ENCODE measurements at places on chromosomes 16 and 17.

GRCh38 chr17:80886641-80887573 is 104.7 kb upstream of the CHMP6 start:
- DNase-seq = no peak

- no peak for DNase-seq
These were observed 22.5 kb downstream of the SLC6A2 start for GRCh38 chr16:55678161-55678821.

DNA sequence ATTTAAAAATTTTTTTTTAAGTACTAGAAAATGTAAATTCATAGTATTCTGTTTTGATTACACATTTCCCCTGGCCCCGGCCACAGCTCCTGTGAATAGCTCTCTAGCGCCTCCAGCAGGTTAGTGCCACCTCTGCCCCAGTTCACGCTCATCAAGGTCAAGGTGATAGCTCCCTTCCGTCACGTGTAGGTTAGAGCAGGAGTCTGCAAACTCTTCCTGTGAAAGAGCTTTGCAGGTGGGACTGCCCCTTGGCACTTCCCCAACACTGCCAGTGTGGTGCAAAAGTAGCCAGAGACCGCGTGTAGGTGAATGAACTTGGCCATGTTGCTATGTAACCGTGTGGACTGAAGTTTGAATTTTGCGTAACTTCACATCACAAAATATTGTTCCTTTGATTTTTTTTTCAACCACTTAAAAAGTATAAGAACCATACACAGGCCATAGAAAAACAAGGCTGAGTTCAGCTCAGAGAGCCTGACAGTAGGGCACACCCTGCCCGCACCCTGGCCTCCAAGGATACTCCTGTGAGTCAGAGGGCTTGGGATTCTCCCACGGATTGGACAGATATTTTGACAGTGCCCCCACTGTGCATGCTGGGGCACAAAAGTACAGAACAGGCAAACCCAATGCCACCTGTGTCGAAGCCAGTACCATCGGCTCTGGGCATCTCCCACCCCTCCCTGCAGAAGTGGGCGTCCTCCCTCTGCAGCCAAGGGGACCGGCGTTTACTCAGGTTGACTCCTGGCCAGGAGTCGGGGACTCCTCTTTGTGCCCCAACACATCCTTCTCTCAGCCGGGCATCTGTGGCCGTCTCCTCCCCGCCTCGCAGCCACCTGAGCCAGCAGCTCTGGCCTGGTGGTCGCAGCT is 92.0 kb upstream of the CHMP6 start:
- DNase-seq = peak; percentile 86

DNA sequence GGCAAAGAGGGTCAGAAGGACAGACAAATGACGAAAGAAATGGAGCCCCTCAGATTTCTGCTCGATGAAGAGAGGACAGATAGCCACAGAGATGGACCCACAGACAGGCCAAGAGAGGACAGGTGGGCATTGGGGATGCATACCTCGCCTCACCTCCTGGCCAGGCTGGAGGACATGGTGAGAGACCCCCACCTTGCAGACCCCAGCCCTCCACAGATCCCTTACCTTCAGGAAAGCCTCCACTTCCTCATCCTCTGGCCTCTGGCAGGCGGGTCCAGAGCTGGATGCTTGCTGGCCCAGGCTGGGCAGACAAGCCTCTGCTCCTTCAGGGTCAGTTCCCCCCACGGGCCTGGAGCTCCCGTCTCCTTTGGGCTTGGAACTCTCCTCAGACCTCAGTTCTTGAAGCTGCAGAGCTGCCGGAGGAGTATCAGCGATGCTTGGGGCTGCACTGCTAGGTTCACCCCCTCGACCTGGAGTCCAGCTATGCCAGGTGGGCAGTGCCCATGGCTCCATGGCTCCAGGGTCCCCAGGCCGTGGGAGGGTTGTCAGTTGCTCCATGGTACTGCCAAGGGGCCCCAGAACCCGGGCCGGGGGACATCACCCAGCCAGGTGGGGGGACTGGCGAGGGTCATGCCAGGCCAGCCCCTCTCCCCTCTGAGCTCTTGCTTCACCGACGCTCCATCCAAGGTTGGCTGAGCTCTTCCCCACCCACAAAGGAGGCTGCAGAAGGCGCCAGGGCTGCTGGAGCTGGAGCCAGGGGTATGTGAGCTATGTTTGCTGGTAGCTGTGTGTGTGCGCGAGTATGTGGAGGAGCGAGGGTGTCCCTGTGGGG is 1.0 kb downstream of the TSPOAP1 start:
- no peak for DNase-seq

- no peak for DNase-seq
These were observed 146.4 kb downstream of the MSI2 start for GRCh38 chr17:57402681-57403180.

DNA sequence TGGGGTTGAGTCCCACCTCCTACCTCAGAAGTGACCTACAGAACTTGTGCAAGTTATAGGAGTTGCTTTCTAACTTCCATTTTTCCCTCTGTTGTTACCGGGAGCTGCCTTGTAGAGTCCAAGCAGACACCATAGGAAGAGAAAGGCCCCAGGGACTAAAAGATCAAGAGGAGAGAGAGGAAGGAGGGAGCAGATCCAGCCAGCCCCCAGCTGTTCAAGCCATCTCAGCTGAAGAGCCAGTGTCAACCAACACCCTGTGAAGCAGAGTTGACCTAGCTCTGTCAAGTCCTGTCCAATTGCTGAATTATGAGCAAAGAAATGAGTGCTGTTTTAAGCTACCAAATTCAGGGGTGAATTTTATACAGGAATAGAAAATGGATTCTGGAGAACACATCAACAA is 34.9 kb upstream of the CACNG4 start:
- DNase-seq = no peak

- DNase-seq = no peak
These were observed 37.4 kb downstream of the SRL start for GRCh38 chr16:4204521-4204920.

GRCh38 chr16:49921791-49922456 is 66.0 kb upstream of the ZNF423 start:
- peak; percentile 51 for DNase-seq

DNA sequence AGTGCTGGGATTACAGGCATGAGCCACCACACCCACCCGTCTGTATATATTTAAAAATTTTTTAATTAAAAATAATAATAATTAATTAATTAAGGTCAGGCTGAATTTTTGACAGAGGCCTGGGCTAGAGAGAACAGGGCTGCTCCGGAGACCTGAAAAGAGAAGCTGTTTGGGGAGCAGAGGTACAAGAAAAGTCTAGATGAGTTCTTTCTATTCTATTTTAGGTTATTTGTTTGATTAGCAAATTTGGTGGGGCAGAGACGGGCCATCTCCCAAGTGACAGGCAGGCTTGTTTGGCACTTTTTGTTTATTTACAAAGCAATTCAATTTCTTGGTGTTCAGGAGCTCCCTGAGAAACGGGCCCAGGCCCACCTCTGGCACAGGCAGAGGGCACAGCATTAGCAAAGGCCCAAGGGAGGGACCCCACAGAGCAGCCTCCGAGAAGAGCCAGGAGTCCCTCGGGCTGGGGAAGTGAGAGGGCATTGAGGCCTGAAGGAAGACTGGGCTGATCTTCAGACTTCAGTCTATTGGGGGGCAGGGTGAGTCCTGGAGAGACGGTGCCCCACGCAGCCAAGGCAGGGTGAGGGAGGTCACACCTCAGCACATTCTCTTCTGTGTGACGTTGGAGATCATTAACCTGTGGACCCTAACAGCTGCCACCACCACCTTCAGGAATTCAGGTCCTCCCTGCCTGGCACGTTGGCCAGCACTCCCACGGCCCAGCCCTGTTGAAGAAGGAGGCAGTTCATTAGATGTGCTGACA is 10.8 kb upstream of the RIPOR1 start:
- no peak for DNase-seq

DNA sequence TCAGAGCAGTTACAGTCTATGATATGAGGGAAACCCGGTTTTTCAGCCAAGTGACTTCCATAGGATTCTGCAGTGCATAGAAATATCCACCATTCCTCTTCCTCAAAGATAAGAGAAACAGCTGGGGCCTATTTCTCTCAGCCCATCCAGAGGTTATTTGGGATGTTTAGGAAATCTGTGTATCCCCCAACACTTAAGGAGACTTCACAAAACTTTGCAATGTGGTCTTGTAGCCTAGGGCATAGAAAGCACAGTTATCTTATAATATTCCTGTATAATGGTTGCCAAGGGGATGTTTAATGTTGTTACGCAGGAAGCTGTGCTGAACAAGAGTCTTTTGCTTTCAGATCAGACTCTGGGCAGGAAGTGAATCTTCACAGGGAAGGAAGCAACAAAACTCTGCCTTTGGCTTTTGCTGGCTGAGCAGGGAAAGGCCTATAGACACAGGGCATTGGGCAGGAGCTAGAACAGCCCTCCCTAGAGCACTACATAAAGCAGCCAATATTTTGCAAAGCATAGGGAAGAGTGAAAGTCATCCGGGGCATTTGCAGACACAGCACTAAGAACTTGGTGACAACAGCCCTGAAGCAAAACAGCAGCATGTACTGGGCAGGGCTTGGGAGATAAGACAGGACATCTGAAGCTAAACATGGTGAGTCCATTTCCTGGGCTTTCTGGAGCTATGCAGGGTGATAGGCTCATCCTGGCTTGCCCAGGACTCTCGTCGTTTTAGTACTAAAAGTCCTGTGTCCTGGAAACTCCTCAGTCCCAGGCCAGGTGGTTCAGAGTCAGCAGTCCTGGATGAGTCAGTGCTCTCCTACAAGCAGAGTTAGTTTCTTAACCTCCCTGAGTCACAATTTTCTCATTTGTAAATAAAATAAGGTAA is 18.7 kb upstream of the BEAN1 start:
- DNase-seq = peak; percentile 48

GRCh38 chr17:50196826-50197225 is 4.6 kb downstream of the COL1A1 start:
- no peak for DNase-seq

DNA sequence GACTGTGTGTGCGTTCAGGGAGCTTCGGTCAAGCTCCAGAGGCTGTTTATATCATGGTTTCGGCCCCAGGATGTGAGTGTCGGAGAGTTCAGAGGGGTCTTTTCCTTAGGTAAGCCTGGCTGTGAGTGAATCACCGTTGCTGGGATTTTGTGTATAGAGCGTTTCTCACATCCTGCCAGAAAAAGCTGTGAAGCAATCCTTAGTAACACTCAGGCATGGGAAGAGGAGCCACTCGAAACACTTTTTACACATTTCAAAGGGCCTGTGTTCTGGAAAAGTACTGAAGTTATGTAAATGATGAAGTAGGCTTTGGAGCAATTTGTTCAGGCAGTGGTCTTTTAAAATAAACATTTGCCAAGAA is 662 bp downstream of the PGS1 start:
- DNase-seq = no peak

- no peak for DNase-seq
These were observed 78.2 kb downstream of the HLF start for GRCh38 chr17:55342800-55343585.

DNA sequence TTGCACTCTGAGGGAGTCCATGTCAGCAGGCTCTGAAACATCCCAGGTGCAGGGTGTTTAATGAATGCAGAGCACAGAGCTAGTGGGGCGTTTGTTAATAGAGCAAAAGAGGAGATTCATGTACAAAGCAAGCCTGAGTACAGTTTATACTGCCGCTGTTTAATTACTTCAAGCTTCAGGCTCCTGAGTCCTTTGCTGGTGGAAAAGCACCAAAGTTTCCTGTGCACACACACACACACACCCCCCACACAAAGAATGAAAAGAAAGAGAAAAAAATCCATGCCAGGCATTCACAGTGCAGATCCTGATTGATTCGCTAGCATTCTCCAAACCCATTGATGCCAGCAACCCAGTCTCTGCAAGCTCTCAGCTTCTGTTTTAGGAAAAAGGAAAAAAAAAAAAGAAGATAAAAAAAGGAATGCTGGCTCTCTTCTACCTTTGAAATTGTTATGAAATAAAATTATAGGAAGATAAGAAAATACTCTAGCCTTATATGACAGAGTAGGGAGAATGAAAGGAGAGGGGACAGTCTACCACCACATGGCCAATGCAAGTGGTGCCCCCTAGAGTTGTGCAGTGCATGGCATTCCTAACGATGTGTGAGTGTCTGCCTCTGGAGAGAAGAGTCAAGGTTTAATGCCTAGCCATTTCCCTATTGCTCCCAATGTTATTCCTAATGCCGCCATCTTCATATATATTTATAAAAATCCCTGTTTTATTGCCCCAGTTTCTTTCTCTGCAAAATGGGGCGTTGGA is 216.5 kb downstream of the TMEM114 start:
- DNase-seq = no peak

DNA sequence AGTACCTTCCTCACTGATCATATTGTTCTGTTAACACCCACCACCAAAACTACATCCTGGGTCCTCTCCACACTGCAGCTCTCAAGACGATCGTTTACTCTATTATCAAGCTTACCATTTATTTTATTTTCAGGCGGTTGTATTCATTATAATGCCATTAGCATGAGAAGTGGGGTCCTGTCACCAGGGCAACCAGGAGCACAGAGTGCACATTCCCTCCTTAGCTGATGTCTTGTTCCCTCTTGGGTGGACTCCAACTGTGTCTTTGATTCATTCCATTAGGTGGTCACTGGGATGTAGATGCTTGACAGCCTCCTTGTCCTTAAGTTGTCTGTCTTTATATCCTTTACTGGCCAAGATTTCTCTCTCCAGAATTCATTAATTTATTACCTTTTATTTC is 965.9 kb upstream of the EEF2KMT start:
- no peak for DNase-seq

DNA sequence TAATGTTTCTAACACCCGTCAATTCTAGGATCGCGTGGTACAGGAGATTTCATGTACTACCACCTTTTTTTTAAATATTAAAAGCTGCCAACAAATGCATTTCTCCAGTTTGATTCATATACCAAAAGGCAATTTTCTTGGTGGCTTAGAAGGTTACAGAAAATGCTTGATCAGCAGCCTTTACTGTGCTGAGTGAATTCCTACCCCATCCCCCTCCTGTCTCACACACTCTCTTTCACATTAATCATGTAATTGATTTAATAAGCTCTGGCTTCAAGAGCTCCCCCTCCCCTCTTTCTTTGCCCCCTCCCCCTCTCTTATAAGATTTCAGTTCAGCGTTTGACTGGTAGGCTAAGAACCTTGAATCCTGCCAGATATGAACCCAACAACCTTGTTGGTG is 110.5 kb downstream of the RBFOX1 start:
- no peak for DNase-seq

- DNase-seq = no peak
These were observed 206.2 kb downstream of the AXIN2 start for GRCh38 chr17:65355246-65355645.

DNA sequence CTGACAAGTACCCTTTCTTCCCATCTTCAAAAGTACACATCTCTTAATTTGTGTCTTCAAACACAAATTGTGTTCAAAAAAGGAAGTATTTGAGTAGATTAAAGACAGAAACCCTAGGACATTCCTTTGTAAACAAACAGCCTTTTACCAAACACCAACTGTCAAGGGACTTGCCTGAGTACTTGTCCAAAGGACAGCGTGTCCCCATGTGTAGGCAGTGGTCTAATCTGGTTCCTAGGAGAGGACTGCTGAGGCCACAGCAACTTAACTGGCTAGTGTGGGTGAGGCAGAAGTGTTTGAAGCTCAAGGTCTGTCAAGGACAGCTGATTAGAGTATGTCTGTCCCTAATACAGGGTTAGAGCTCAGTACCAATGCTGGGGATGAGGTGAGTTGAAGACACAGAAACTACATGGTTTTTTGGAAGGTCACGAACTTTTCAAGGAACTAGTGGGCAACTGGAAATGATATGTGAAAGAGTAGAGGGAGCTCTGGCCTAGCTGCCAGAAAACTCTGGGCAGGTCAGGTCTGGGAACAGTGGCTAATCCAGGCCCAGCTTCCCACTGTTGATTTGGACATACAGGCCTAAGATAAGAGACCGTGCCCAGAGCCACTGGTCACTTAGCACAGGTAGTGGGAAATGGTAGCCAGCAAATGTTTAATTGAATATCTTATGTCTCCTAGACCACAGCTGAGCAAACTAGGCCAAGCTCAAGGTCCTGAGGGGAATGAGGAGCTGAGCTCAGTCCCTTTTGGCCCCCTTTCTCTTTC is 10.1 kb downstream of the HMOX2 start:
- DNase-seq = no peak
